Activated T-cell treated with anti-CD3 and anti-CD28 coated beads for 1 hour (primary cell): ENCODE measurements at places on chromosomes 2 and 18.

DNA sequence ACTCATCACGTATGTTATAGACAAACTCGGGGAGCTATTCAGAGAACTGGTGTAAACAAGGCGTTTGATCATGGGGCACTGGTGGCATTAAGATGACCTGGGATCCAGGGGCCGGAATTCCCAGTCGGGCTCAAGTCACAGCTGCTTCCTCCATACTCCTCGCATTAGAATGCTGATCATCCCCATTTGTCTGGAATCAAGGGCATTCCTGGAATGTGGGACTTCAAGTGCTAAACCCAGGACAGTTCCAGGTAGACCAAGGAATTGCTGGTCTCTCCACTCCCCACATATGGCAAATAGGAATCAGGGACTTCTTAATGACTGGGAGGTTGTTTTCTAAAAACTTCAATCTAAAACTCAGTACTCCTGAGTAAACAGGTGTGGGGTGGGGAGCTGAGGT is 355.7 kb upstream of the RAB6C start:
- no peak for DNase-seq

- DNase-seq = no peak
Observed at GRCh38 chr2:167411367-167411766, 523.1 kb downstream of the XIRP2 start.

DNA sequence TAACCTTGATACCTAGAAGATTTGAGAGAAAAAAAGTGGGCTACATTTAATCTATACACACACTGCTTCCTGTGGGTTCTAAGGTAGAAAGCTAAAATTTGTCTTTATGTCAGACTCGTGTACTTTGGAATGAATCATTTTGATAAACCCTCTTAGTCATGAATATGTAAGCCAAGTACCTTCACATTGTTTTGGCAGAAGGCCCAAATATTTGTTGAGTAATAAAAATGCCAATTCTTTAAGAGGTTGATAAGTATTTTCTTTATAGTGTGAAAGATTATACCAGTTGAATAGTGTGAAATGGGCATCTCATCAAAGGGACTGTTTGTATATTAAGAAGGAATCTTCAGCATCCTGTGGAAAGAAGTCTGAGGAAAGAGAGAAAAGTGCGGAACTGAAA is 1464.7 kb upstream of the ZEB2 start:
- no peak for DNase-seq

DNA sequence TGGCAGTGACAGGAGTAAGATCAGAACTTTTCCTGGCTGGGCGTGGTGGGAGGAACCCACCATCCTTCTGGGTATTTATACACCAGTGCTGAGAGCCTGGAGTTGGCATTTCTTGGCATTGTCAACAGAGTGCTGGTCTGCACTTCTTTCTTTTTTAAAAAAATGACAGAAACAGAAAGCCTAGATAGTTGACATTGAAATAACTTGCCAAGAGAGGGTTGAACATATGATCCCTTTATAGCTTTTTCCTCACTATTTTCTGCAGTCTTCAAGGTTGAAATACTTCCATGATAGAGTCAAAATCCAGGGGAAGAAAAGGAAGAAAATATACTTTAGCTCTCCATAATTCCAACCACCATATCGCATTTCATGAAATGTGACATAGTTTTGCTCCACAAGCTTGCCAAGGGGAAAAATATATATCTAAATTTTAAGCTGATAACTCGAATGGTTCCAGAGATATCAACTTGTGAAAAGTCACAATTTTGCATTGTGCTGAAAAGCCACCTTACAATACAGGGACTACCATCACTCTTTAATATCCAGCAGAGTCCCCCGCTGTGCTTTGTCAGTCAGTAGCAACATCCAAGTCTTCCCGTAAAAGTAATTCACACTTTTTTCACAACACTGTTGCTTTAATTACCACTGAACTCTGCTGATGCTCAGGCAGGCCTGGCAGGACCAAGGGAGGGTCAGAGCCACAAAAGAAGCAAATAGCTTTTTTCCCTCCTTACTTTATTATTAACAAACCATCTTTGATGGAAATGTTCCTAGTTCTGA is 764.9 kb upstream of the FANCL start:
- no peak for DNase-seq

DNA sequence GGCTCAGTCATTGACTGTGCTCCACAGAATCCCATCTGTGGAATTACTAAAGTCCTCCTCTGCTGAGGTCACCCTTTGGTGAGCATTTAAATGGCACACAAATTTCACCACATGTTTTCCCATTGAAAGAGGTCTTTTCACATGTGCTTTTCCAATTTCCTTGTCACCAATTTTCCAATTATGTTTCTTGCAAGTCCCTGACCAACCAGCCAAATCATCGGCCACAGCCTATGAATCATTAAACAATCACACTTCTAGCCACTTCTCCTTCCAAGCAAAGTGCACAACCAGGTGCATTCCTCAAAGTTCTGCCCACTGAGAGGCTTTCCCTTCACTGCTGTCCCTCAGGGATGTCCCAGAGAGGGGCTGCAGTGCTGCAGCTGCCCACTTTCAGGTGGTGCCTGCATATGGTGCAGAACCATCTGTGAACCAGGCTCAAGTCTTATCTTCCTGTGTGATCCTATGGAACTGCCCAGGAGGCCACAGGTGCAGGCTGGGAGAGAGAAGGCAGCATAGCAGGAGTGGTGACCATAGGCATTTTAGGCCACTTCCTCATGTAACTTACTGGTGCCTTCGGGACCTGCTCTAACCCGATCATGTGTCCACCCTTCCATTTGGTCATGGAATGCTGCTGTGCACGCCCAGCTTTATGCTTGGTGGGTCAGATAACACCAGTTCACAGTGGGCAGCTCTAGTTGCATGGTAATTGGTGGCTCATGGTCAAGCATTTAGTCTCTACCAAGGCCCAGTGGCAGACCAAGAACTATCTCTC is 153.0 kb downstream of the SEPTIN10 start:
- no peak for DNase-seq

DNA sequence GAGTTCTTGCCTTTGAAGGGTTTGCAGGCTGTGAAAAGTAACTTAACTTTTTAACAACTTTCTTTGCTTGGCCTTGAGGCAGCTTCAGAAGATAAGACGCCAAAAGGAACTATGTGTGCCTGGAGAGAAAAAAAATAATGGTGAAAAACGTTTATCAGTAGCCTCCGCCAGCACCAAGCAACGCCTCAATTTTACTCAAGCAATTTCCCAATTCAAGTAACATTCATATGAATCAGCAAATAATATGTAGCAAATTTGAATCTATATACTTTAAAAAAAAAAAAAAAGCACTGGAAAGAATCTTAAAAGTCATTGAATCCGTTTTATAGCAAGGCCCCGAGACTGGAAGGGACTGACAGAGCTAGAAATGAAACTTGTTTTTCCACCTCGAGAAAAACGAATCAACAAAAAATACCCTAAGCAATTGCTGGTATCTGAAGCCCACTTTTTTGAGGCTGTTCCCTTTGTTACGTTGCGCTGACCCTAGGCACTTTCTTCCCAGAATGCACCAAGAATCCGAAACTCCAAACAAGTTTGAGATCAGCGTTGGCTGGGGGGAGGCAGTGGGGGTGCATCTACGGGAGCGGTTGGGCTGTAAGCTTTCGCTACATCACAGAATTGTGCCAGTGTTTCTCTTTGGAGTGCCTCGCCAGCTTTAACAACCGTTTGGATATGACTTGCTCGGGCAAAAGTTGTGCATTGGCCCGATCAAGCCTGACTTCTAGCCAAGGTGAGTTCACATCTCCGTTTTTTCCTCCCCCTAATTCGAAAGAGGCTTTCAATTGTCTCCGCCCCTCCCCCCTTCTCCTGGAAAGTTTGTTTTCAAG is 2.7 kb upstream of the TGIF1 start:
- no peak for DNase-seq

DNA sequence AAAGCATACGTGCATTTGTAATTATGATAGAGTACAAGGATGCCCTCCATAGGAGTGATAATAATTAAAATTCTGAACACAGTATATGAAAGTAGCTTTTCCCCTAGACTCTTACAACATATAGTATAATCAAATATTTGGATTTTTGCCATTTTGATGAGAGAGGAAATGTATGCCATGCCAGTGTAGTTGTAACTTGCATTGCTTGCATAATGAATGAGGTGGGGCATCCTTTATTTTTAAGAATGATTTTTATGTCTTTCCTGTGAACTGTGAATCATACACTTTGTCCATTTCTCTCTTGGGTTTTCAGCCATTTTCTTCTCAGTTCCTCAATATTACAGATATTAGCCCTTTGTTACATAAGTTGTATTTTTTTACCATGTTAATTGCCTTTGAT is 197.5 kb downstream of the SCG2 start:
- no peak for DNase-seq

DNA sequence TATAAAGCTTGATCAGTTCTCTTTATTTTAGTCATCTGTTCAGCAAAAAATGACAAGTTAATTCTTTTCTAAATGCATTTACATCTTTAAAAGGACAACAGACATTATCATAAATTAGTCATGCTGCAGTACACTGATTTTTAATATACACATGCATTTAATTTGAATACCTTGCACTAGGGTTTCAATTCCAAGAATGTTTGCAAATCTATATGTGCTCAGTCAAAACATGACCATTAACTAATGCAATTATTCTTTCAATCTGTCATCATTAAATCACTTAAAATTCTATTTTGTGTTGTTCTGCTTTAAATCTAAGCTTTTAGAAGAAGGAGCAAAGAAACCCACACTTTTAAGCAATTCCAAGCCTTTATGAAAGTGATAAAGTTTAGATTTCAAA is 342.6 kb downstream of the THSD7B start:
- no peak for DNase-seq

DNA sequence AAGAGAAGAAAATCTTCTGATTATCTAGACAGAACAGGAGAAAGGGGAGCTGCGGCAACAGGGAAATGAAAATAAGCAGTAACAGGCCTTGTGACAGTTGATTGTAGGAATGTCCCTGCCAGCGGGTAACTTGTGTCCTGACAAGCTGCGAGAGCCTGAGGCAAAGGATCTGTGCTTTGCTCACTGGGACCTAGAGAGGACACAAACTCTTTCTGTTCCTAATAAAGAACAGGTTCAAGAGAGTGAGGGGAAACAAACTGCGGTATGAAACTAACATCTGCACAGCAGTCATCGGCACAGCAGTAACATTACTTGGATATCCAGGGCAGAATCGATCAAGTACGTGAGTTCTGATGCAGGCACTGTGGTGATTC is 103.7 kb upstream of the THOC1 start:
- no peak for DNase-seq

DNA sequence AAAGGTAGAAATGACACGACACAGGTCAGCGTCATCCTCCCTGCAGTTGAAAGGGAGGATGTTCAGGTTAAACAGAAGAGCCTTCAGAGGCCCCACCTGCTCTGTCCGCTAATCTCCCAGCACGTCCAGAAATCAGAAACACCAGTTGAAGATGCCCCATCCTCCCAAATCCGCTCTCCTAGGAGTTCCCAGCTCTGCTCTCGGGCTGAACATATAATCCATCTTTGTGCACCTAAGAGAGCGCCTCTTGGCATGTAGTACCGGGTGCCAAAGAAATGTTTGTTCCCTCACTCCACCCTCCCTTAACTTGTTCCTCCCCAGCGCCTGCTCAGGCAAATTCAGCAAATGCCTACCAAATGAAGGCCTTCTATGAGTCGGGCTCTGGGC is 145.2 kb upstream of the SMAD2 start:
- DNase-seq = no peak
